ENCODE measurements at places on chromosomes 13 and 19.

DNA sequence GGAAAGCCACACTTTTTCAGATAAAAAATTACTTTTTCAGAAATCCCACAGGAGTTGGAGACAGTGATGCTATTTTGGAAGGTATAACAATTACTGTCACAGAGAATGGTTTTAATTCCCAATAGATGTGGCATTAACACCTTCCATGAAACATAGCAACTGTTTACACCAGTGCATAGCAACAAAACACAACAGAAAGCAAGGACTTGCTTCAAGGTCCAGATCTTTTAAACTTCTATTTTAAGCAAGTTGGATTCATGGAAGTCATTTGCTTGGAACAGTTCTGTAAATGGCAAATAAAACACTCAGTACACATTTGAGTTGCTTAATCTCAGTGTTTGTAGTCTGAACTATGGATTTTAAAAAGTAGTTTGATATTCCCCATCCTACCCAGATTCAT is 385.9 kb upstream of the SPRY2 start:
- DNase-seq, result no peak

DNA sequence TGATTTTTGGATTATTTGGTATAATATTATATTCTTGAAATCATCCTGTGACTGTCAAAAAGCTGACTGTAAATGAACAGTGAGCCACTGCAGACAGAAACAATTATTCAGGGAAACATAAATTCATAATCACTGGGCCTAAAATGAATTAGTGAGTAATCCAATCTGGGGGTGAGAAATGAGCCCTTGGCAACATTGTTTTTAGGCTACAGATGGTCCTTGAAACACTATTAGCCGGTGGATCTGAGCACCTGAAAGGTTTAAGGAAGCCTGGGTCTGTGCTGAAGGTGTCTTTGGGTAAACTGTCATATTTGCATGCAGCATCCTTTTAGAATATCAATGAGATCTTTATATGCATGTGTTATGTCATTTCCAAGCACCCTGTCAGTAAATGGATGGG is 290.7 kb downstream of the ATP8A2 start:
- no peak for DNase-seq

DNA sequence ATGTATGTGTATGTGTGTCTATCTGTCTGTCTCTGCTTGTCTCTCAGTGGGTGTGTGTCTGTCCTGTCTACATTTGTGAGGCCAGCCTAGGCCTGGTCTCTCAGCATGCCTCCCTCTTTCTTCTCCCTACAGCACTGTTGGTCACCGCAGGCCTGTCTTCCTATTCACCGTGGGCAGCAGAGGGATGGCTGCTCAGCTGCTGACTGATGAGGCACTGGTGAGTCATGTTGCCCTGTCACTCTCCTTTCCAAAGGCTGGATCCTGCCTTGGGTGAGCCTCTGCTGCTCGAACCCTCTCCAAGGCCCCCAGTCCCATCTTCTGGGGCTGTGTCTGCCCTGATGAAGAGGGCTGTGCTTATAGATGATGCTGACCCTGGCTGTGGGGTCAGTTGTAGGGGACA is 6.3 kb downstream of the ZNF71 start:
- DNase-seq, result peak; percentile 28

DNA sequence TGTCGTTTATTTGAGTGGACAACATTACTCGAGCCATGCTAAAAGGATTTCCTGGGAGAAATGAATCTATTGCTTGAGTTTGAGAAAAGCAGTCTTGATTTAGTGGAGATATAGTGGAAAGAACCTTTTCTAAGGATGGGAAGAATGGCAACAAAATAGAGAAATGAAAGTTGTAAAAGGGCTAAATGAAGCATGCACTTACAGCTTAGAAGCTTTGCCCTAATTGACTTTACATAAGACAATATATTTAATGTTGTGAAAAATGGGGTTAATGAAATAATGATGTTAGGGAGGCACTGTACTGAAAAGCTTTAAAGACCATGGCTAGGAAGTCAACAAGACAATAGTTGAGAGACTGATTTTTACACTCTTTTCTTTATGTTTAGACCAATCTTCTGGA is 35.4 kb downstream of the SLC10A2 start:
- DNase-seq, result no peak

DNA sequence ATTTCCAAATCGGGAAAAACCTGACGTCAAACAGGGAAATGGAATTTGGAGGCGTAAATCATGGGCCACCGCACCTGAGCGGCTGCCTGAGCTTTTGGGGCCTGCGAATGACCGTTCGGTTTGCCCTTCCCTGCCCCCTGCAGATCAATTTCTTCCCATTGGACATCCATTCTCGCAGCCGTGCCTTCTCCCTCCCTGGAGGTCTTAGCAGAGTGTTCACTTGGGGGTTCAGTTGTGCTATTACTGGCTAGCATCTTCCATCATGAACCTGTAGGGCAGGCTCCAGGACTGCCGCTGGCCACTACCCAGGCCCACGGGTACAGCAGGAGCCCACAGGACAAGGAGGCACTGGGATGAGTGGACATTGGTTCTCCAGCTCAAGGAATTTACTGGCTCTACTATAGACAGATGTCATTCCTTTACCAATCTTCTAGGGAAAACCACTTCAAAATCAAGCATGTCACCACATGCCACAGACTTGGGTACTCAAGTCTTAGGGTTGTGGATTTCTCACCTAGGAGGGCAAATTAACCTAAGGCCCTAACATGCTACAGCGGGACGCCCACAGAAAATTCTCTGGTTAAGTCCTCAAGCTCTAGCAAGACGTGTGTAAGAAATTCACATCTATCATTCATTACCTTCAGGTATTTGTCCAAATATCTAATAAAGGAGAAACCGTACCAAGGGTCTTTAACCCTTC is 75.5 kb downstream of the COL4A1 start:
- no peak for DNase-seq

DNA sequence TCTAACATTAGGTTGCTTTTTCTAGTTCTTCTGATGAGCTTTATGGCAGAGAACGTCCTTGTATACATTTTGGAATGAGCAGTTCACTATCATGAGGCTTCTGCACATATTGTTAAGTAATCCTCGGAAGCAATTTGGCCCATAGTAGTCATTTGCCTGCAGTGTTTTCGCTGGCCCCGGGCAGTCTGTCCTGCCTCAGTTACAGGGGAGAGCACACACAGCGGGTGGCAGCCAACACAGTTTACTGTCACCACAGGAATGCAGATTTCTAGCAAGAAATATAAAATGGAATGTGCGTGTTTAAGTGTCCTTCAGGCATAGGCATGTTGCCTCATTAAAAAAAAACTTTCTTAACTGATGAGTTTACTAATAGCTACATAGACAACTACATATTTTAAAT is 71.5 kb upstream of the GJB6 start:
- DNase-seq, result no peak

DNA sequence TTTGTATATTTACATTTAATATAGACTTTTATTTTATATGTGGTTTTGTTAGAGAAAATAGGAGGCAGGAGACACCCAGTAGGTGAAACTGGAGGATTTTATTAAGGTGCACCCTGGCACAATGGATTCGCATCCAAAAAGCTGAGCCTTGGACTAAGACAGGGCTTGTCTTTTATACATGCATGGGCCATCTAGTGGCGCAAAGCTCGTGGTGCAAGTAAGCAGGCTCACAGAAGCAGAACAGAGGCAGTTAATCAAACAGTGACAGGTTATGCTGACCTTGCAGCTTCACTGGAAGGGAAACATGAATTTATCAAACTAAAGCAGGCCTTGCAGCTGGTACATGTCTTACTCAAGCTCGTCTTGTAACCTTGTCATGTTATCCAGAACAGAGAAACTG is 58.8 kb upstream of the ZNF681 start:
- no peak for DNase-seq

GRCh38 chr19:16116067-16116466 is 4.4 kb downstream of the RAB8A start:
- no peak for DNase-seq

DNA sequence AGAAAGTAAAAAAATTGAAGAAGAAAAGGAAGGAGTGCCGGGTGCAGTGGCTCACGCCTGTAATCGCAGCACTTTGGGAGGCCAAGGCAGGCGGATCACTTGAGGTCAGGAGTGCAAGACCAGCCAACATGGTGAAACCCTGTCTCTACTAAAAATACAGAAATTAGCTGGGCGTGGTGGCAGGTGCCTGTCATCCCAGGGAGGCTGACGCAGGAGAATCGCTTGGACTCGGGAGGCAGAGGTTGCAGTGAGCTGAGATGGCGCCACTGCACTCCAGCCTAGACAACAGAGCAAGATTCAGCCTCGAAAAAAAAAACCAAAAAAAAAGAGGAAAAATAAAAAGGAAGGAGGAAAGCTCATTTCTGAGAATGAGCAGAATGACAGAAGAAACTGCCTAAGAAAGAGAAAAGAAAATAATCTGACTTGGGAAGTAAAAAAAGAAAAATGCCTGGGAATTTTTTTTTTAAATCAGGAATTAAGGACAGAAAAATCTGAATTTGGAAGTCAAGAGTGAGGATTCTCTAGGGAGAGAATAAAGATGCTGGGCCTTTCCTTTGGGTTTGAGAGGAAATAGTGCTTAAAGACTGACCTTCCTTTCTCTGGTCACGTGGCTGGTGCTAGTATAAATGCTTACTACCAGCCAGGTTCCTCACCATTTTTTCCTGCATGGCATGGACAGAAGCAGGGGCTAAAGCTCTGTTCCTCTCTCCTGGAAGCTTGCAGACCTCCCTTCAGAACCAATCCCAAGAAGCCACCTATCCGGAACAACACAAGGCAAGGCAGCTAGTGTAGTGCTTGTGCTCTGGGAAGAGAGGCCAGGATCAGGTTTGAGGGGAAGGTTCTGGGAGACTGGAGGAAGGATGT is at the start of gene FFAR2:
Gene FFAR2, plus strand, starts transcription at position 652 of the 864 bp plus-strand sequence. CDS start 1,458 bp downstream, outside the sequence.
- no peak for DNase-seq

GRCh38 chr13:35349052-35349451 is 127.4 kb downstream of the MAB21L1 start:
- DNase-seq, result no peak

DNA sequence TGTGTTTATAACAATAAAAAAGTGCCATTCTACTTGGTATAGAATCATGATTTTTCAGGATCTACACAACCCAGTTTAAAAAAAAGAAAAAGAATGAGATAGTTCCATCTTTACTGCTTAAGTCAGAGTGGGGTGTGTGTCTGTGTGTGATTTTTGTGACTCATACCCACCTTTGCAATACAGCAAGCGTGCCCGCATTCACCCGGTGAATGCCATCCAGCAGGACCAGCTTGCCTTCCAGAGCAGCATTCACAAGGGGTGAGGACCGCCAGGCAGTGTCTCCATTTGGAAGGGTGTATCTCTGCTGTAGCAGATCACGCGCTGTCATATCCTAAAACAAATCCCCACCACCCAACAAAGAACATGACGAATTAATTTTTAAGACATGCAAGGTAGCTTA is 127.7 kb downstream of the VWA8 start:
- DNase-seq, result no peak

All from cardiac fibroblast (primary cell).